ENCODE measurements at places on chromosomes 1 and 21.

DNA sequence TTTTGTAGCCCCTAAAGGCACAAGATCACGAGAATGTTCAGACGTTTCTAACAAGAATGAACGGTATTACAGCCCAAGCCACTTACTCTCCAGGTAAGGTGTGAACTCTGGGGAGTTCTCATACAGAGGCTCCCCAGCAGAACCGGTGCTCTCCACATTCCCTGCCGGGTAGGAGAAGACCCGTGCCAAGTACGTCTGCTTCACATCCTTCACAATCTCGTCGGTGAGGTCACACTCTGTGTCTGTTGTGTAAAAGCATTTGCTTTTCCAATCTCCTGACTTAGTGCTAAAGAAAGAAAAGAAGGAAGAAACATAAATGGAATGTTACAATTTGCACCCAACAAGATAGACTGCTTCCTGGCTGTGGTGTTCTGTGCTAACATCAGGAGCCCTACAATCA is 5.7 kb downstream of the F3 start:
- DNase-seq = no peak

- no peak for DNase-seq
Measured at GRCh38 chr21:28793043-28793442, 199.6 kb downstream of the LTN1 start.

GRCh38 chr1:54857141-54857540 is 29.9 kb downstream of the DHCR24 start:
- DNase-seq = no peak

DNA sequence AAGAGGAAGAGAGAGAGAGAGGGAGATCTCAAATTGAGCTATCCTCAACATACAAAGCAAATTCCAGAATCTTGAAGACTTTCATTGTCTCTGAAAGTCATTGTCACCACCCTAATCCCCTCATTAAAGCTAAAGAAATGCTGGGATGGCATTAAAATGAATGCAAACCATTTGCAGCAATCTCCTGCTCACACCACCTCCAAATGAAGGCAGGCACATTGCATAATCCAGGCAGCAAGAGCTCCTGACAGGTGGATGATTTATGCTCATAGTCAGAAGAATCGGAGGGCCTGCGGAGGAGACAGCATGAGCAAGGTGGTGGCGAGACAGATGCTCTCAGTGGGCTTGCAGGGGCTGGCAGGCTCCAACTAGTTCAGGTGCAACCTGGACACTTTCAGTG is 90.2 kb downstream of the ESRRG start:
- no peak for DNase-seq

- no peak for DNase-seq
Measured at GRCh38 chr1:97630948-97631347, 289.9 kb downstream of the DPYD start.

- no peak for DNase-seq
Measured at GRCh38 chr1:233427907-233428306, 100.4 kb downstream of the MAP3K21 start.

GRCh38 chr1:179205284-179205683 is 24.2 kb downstream of the ABL2 start:
- DNase-seq = no peak

DNA sequence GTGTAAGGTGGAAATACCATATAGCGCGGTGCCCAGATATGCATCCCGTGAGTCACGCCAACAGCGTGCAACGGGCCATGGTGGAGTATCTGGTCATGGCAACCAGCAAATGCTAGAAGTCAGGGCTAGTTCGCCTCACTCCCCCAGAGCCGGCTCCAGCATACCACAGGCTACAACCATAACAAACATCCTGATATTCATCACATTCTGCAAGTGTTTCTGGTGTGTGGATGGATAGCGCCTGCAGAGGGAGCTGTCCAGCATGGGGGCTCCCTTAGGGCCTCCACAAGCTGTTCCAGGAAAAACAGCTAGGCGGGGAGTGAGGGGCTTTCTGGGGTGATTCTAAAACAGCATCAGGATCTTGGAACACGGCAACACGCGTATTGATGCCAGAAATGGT is 6.8 kb downstream of the C1orf198 start:
- DNase-seq = no peak

GRCh38 chr1:246797157-246797556 is 72.9 kb downstream of the SCCPDH start:
- peak; percentile 39 for DNase-seq

DNA sequence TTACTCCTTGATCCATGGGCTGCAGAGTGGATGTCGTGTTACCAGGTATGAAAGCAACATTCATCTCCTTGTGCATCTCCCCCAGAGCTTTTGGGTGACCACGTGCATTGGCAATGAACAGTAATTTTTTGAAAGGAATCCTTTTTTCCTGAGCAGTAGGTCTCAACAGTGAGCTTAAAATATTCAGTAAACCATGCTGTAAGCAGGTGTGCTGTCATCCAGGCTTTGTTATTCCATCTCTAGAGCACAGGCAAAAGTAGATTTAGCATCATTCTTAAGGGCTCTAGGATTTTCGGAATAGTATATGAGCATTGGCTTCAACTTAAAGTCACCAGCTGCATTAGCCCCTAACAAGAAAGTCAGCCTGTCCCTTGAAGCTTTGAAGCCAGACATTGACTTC is 27.3 kb downstream of the AGPAT3 start:
- no peak for DNase-seq

GRCh38 chr1:115239426-115239825 is 98.6 kb downstream of the NGF start:
- DNase-seq = no peak

GRCh38 chr1:11929849-11930248 is 3.6 kb upstream of the KIAA2013 start:
- peak; percentile 85 for DNase-seq

- DNase-seq = no peak
Measured at GRCh38 chr1:102852613-102853012, 255.7 kb downstream of the COL11A1 start.

- DNase-seq = no peak
Measured at GRCh38 chr1:200233393-200233792, 176.4 kb downstream of the ZNF281 start.

DNA sequence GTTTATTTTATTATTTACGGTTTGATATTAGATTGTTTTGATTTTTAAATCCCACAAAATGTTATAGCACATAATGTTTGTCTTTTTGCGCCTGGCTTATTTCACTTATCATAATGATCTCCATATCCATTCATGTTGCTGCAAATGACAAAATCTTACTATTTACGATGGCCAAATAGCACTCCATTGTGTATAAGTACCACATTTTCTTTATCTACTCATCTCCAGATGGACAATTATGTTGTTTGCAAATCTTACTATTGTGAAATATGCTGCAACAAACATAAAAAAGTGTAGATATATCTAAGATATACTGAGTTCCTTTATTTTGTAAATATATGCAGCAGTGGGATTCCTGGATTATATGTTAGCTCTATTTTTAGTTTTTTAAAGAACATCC is 1568.3 kb downstream of the AMY1C start:
- no peak for DNase-seq
